ENCODE measurements at places on chromosomes 6 and 20.

- peak; percentile 15 for DNase-seq
Measured at GRCh38 chr6:163985710-163986109, 571.2 kb downstream of the QKI start.

GRCh38 chr6:111243095-111243494 lies 155.8 kb downstream of the SLC16A10 start:
- DNase-seq: no peak

- peak; percentile 70 for DNase-seq
Measured at GRCh38 chr6:17705428-17705777, 1.3 kb downstream of the NUP153 start.

- no peak for DNase-seq
Measured at GRCh38 chr6:142914369-142914768, 30.6 kb downstream of the HIVEP2 start.

DNA sequence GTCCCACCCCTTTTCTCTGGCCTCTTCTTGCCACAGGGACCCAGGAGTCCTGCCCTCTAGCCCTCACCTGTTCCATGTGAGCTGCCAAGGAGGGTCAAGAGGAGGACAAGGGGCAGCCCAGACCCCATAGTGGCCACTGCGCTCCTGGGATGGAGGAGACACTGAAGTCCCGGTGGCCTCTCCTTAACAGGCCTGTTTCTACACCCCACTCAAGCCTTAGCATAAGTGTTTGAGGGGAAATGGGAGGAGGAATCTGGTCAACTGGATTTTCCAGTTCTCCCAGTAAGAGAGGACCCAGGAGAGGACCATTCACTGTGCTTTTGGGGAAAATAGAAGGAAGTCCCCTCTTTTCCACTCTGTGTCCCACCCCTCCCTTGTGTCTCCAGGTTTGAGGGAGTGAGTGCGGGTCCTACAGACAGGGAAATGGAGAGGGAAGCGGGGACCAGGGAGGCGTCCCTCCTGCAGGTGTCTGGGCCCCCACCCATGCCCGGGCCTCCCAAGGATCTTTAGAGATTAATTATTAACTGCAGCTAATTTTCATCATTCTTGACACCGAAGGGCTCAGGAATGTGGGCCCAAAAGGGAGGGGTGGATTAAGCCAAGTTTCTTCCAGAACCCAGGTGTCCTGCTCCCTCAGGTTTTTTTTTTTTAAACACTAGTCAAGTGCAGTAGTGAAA lies at the start of gene SFTA2:
TSS of gene SFTA2 (minus strand) at position 202 of the 677 bp plus-strand sequence. CDS start at position 128, 74 bp downstream.
- no peak for DNase-seq

DNA sequence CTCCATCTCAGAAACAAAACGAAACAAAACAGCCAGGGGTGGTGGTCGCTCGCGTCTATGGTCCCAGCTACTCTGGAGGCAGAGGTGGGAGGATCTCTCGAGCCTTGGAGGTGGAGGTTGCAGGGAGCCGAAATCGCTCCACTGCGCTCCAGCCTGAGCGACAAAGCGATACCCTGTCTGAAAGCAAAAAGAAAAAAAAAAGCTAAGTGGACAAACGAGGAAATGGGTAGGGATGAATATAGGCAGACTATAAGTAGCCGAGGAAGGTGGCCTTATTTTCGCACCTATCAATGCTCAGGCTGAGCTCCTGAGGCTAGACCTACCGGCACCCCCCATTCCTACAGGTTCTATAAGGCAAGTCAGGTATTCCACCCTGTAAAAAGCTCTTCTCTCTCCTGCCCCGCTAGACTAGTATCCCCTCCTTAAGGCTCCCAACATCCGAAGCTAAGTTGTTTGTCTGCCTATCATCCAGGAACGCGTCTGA lies 650 bp upstream of the CASP8AP2 start:
- peak; percentile 10 for DNase-seq

- DNase-seq: no peak
Measured at GRCh38 chr6:78561015-78561414, 306.3 kb upstream of the IRAK1BP1 start.

DNA sequence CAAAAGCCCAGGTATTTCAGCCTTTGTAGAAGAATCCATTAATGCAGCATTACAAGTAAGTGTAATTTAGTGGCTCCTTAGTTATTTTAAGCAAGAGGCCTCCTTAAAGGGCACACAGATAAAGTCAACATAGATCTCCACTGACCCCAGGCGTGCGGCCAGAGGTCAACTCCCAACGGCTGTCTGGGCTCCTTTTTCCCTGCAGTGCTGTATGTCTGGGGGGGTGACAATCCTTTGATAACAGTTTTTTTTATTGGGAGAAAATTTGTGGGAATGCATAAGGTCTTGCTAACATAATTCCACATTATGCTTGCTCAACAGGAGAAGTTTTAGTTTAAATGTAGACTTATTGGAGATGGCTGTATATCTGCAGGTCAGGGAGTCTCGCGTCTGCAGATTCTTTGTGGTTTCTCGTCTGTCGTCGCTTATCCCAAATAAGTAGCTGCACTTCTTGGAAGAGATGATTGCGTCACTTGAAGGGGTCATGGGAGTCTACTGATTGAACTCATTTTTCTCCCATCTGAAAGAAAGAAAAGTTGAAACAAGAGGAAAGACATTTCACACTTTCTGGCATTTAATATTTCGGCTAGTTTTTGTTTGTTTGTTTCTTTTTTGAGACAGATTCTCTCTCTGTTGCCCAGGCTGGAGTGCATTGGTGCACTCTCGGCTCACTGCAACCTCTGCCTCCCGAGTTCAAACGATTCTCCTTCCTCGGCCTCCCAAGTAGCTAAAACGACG lies 151.7 kb upstream of the AKAP12 start:
- no peak for DNase-seq

DNA sequence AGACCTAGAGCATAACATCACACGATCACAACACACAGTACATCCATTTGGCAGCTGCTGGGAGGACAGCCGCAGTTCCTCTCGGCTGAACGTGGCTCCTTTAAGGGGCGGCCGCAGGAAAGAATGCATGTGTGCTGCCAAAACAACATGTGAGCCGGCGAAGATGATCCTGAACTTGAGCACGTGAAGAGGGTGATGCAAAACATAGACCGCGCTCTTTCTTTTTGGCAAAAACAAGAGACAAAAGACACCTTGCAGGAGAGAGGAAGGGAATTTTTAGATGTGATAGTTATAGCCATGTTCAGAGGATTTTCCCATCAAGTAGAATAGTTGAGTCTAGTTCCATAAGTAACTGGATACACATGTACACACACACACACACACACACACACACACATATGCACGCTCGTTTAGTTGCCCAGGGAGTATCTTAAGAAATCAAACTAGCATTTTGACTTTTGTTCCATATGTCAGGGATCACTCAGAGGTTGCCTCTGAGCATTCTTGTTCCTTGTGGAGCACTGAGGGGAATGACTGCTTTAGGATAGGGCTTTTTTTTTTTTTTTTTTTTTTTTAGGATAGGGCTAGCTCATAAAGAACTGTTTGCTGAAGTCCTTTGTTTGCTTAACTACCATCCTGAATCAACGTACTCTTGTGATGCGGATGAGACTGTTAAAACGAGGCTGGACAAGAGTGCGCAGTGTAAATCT lies 21.7 kb upstream of the RANBP9 start:
- DNase-seq: no peak

GRCh38 chr6:152748843-152749242 lies 1.8 kb upstream of the VIP start:
- DNase-seq: no peak

Measured in RCC 7860 (cell line).